Stimulated activated memory B cell treated with anti-CD40 and anti-IgM and Interleukin-4, amounts not matched to agents 10 μg/mL and 1 μg/mL and 100 μg/mL, for 72 hours (primary cell): ENCODE measurements at places on chromosomes 12 and 14.
A peak's percentile ranks its signal among the peaks of the same experiment; 100 is the strongest.

DNA sequence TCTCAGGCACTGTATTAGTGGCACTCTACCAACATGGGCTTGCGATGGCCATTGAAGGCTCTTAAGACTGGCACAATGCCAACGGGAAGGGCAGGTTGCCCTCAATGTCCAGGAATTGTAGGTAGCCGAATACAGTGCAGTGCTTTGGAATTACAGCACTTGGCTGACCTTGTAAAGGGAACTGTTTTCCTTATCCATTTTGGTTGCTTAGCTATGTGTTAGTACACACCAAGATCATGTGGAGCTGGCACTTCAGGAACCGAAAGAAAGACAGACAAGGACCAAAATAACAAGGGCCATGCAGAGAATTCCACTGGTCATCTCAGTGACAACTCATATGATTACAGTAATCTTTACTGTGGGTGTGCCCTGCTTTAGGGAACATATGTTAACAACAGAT lies 72.7 kb downstream of the DYRK2 start:
- no peak for ATAC-seq

- ATAC-seq, result no peak
Observed at GRCh38 chr12:103632554-103633216, 45.6 kb downstream of the STAB2 start.

GRCh38 chr12:108240027-108240785 lies 98.9 kb downstream of the CMKLR1 start:
- ATAC-seq, result no peak

- no peak for ATAC-seq
Observed at GRCh38 chr14:32186248-32186647, 15.6 kb upstream of the RNU6-7 start.

- peak; percentile 93 for ATAC-seq
Observed at GRCh38 chr14:55097881-55098560, 31.0 kb upstream of the LGALS3 start.

DNA sequence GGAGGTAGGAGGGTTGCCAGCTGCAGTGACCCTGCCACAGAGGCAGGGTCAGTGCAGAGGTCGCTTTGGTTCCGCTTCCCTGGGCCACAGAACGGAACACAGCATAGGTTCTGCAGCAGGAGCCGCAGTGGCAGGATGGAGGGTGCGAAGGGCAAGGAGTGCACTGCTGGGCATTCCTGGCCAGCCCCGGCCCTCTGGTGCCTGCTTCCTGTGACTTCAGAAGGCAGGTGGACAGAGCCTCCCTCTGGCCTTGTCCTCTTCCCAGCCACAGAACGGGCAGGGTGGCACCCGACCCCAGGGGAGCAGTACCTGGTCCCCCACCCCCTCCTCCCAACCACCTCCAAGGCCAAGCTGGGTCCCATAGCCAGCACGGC lies 37.7 kb downstream of the SLC8B1 start:
- peak; percentile 6 for ATAC-seq

DNA sequence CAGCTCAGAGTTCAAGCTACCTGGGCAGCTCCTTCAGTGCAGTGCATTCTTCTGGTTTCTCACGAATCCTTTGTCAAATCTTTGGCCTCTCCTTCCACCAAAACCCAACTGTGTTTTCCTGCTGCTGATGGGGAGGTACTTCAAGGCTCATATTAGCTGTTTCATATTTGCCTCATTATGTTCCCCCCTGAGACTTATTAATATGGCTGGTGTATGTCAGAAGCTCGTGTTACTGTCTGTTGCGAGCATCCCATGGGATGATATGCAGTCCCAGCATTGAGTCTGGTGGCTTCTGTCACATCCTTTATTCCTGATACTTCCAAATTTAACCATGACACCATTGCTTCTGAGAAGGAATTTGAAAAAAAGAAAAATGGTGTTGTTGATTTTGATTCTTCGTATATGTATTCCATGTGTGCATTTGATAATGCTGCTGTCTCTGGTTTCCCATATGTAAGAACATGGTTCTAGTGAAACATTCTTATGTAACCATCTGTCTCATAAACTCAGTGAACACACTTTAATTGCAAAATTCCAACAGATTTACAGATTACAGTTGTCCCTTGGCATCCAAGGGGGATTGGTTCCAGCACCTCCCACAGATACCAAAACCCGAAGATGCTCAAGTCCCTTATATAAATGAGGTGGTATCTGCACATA lies 149.1 kb downstream of the KICS2 start:
- no peak for ATAC-seq
